ENCODE measurements at places on chromosomes 4 and X.
A peak's percentile ranks its signal among the peaks of the same experiment; 100 is the strongest.

DNA sequence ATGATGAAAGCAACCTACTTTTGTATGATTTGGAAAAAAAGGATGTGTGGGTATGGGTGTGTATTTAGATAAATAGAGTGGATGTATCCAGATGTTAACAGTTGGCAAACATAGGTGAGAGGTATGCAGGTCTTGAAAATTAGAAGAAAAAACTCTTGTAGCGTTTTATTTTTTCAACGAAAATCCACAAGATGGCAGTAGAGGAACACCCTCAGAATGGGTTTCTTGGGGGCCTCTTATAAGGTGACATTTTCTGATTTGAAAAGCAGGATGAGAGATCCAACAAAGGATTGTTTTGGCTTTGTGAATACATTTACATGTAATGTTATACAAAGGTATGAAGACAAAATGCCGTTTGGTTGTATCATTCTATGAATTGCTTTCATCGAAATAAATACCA is 68.3 kb downstream of the FMR1NB start:
- no peak for DNase-seq

DNA sequence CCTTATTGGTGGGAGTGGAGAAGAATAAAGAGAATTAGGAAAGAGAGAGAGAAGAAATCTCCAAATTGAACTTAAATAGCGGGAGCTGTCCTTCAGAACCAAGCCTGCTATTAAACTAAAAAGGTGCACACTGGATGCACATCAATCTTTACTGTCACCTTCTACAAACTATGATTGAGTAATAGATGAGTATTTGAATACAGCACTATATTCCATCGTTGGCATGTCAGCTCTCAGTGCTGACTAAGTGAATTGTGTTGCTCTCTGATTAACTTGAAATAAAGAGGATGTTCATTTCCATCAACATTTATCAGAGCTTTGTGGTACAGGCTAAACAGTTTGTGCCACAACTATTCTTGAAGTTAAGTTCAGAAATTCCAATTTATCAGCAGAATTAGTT is 143.7 kb upstream of the PABPC4L start:
- DNase-seq, result no peak

GRCh38 chrX:48848847-48849246 is 13.4 kb upstream of the PCSK1N start:
- DNase-seq, result no peak

GRCh38 chr4:18025288-18025687 is 3.7 kb upstream of the LCORL start:
- no peak for DNase-seq

- no peak for DNase-seq
Measured at GRCh38 chrX:19986531-19986930, 4.3 kb downstream of the BCLAF3 start.

DNA sequence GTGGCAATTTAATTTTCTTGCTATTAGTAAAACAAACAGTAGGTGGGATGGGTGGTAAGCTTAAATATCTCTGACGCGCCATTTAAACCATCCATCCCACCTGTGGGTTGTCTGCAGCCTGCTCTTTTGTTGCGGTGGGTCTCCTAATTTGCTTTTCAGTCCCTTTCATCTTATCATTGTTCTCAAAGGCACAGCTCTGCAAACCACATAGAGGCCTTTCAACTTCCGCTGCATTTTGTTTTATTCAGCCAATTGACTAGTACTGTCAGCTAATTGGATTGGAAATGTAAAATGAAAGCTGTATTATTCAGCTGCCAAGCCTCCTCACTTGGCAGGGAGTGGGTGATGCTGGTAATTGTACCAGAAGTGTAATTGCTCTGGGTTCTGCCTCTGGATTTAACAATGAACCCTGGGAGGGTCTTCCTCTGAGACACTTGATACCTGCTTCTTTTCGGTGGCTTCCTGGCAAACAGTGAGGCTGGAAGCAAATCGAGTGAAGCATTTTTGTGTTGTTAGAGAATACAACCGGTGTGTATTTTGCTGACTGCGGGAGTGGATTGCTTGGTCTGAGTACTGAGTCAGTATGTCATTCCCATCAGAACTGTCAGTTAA is 165.6 kb downstream of the FRAS1 start:
- DNase-seq, result no peak

DNA sequence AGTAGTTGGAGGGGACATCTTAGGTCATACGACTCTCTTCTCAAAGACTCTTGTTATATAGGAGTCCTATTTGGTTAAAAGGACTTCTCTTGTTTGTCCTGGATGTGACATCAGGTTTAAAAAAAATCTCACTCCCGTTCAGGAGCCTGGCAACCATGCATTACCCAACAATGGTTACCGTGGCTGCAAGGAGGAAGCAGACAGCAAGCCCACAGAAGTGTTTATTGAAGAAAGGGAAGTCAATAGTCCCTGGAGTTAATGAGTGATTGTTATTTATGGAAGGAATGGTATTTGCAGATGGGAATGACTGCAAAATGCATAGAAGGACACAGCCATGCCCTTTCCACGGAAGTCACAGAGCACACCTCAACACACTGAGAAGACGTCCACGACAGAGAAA is 75.9 kb upstream of the ENPP6 start:
- no peak for DNase-seq

GRCh38 chr4:108036213-108036612 is 46.5 kb downstream of the HADH start:
- peak; percentile 64 for DNase-seq

- no peak for DNase-seq
Measured at GRCh38 chr4:168408620-168409019, 71.7 kb downstream of the DDX60L start.

- DNase-seq, result no peak
Measured at GRCh38 chr4:37873386-37873785, 17.5 kb upstream of the TBC1D1 start.

GRCh38 chr4:31283679-31284078 is 563.5 kb downstream of the PCDH7 start:
- DNase-seq, result no peak

- no peak for DNase-seq
Measured at GRCh38 chr4:53732661-53733060, 141.4 kb upstream of the LNX1 start.
